Right atrium auricular region (tissue), 2 donors: ENCODE measurements at places on chromosomes 1 and 21. TPM values are rescaled to one million over a fixed set of nuclear protein-coding genes. Genes with fewer than 3 reads are reported as not detected.

DNA sequence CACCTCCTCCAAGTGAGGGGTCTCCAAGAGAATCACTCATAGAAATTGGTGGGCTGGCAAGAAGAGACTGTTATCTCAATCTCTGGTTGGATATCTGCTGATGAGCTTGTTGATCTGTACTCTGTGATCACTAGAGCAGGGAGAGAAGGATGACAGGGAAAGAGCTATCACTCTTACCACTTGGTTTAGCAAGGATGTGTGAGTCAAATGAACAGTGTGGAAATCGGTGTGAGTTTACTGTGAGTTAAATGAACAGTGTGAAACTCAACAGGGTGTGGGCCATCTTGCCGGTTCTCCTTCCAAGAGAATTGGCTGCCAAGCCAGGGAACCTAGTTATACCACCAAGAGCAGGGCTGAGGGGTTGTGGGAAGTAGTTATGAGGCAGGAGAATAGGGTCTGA is 33.3 kb upstream of the CD1D start:
- DNase-seq = peak; percentile 36

DNA sequence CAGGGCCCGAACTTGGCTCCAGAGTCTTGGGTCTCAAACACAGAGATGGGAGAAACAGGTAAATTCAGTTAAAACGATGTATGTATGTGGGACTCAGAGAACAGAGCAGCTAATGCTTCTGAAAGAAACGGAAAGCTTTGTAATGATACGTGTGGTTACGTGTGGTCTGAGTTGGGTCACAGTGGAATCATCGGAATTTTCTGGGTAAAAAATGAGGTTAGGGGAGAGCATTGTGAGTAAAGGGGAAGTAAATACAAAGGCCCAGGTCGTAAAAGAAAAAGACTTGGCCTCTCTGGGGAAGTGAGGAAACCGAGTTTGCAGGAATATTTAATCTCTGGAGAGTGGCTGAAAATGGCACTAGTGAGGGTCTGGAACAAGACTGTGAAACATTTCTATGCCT is 8.3 kb downstream of the NHLH2 start:
- no peak for DNase-seq

GRCh38 chr1:97524211-97524610 is 396.6 kb downstream of the DPYD start:
- no peak for DNase-seq

DNA sequence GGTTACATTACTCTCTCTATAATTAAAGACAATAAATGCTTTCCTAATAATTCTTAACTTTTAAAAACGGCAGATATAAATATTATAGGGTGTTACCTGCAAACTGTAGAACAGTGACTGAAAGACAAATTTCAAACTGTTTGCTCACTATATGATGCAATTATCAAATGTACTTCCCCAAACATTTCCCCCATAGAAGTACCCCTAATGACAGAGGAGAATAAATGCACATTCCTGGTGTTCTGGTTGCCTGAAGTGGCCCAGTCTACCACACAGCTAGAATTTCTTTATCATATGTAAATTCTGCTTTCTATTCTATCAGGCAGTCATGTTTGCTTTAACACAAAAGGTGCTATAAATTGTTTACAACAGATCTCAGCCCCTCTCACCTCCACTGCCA is 70.4 kb downstream of the VAV3 start:
- no peak for DNase-seq

The RBP7 gene
- 31.4 TPM for total RNA-seq

- DNase-seq = no peak
Measured at GRCh38 chr1:223521150-223521549, 127.9 kb downstream of the CCDC185 start.

The AMY1C gene
- not detected for total RNA-seq

DNA sequence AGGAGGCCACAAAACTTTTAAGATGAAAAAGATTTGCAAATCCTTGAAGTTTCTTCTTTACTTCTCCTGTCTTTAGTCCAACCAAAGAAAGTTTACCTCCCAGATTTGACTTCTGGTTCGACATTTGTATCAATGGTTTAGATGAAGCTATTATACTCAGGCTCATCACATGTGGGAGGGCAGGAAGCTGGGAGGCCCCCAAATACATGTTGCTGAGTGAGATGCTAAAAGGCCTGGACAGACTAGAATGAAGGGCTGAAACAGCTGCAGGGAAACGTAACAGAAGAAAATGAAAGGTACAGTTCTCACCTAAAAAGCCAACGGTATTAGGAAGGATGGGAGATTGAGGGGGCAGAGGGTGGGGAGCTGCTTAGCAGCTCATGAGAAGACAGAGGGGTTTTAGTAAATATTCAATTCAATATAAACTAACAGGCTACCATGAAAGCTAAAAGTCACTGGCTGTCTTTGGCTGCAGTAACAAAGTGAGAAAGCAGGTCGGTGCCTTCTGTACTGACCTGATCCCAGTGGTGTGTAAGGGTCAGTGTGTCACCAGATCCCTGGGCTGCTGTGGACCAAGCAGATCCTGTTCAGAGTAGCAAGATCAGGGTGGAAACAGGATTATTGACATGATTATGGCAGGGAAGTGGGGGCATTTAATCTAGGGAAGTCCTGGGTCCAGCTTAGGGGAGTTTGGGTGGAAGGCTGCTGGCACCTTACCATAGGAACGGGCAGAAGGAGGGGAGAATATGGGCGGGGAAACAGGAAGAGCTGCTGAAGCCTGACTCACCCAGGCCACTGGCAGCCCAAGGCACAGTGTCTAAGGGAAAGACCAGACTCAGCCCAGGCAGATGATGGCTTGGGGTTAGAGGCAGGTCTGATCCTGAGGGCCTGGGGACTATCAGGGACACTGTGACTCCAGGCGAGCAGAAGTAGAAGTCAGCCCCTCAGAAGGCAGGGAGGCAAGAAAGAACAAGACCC is 60.4 kb downstream of the KCNN3 start:
- DNase-seq = no peak

- no peak for DNase-seq
Measured at GRCh38 chr1:171985639-171986038, 144.3 kb downstream of the DNM3 start.

- no peak for DNase-seq
Measured at GRCh38 chr1:171366816-171367215, 52.8 kb downstream of the FMO4 start.

DNA sequence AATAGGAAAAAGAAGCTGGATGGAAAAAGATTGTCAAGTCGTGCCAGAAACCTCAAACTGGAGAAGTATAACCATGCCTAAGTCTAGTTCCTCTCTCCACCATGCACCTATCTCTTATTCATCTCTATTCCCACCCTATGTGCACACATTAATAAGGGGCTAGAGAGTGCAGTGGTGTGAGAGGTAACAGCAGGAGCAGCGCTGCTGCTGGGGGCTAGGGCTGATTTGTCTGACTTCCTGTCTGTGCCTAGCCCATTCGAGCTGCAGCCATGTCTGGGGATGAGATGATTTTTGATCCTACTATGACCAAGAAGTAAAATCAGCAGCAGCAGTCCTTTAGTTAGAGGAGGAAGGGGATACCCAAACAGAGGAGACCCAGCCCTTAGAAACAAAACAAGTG is 43.0 kb downstream of the TRIM33 start:
- DNase-seq = no peak

DNA sequence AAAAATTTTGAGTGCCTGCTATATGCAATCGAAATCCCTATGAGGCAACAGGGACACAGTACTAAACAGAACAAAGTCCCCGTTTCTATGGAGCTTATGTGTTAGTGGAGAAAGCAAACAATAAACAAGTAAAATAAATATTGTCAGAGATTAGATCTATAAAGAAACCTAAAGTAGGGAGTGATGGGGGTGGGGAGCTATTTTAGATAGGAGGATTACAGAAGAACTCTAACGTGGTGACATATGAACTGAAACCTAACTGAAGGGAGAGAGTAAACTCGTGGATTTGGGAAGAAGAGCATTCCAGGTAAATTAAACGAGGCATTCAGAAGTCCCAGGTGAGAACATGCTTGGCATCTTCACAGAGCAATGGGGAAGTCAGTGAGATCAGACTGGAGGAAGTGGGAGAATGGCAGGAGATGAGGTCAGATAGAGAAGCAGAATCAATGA is 154.5 kb downstream of the DENND1B start:
- DNase-seq = no peak

- peak; percentile 79 for DNase-seq
Measured at GRCh38 chr1:21537932-21538630, 28.9 kb downstream of the ALPL start.

DNA sequence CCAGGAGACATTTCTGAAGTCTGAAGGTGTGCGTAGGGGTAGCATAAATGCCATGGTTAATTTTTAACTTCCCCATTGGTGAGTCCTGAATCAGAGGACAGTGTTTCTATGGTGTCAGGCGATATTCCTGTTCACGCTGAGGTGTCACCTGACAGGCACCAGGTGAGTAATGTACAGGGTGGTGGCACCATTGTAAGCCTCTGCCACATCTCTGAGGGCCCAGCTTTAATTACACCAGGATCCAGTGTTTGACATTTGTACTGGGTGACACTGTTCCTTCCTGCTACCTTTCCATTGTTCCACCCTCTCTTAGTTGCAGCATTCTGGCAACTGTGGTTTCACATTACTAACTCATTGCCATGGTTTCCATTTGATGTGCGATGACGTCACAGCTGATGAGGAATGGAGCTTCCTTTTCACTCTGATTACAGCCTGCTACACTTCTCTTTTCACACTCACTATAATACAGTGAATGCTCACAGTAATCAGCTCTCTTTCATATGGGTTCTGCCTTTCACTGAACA is 40.6 kb upstream of the MARK1 start:
- DNase-seq = no peak

GRCh38 chr1:8352886-8353785 is 35.2 kb downstream of the SLC45A1 start:
- DNase-seq = no peak

GRCh38 chr1:48470950-48471690 is 884 bp downstream of the SPATA6 start:
- no peak for DNase-seq

GRCh38 chr1:117339866-117340700 is 27.2 kb upstream of the MAN1A2 start:
- no peak for DNase-seq

DNA sequence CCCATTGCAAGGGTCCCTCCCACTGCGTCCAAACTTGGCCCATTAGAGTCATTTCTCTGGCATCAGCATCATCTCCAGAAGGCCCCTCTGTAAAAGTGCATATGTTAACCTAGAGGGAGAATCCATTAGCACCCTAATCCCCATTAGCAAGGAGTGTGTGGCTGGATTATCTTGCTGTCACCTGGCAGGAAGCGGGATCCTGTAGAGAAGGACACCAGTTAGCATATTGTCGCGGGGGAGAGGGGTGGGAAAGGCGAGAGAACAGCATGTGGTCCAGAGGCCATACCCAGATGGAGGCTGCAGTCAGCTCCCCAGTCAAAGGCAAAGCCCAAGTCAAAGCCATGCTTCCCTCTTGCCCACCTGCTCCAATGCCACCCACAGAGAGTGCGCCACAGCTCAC is 64.0 kb downstream of the OLIG1 start:
- DNase-seq = no peak

The KPRP gene
- not detected for total RNA-seq

DNA sequence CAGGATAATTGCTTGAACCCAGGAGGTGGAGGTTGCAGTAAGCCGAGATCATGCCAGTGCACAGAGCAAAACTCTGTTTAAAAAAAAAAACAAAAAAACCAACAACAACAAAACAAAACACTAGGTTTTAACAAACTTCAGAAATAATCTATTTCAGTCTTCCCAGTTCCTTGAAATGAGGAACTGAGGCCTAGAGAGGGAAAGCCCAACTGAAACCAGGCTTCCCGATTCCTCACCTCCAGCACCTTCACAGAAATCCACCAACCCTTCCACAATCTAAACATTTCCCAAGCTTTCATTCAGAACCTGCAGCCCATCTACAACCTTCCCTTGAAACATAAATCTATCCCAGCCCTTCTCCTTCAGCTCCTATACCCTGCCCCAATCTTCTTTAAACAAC is 612 bp upstream of the CD52 start:
- DNase-seq = no peak

DNA sequence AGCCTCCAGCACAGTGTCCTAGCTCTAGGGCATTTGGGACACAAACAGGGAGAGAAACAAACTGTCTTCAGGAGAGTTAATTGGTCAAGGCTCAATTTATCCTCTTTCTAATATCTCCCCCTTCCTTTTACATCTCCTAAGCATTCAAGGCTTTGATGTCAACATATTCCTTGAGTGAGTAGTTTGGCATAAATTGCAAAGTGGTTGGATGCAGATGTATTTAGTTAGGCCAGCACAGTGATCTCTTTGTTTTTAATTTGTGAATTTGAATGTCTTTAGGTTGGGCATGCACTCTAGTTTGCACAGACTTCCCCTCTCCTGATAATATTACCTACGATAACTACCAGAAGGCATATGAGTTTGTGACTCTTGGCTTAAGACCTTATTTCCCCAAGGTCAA is 12.5 kb upstream of the OLFML2B start:
- no peak for DNase-seq

The FAM78B gene
- 1.8 TPM for total RNA-seq
